ENCODE measurements at places on chromosomes 7 and 10.

DNA sequence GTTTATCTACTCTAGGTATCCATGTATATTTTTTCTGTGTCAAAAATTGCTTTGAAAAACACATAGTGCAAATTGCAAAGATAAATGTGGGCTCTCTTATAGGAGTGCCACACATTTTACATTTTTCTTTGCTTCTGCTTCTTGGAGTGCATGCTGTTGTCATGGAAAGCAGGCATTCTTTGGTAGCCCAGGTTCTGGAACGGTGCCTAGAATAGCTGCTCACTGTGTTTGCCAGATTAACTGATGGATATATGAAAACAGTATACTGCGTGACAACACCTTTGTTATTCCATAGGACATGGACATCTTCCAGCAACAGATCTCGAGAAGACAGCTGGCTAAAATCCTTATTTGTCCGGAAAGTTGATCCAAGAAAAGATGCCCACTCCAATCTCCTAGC, 13.4 kb downstream of the NIPSNAP2 start:
- DNase-seq: no peak

DNA sequence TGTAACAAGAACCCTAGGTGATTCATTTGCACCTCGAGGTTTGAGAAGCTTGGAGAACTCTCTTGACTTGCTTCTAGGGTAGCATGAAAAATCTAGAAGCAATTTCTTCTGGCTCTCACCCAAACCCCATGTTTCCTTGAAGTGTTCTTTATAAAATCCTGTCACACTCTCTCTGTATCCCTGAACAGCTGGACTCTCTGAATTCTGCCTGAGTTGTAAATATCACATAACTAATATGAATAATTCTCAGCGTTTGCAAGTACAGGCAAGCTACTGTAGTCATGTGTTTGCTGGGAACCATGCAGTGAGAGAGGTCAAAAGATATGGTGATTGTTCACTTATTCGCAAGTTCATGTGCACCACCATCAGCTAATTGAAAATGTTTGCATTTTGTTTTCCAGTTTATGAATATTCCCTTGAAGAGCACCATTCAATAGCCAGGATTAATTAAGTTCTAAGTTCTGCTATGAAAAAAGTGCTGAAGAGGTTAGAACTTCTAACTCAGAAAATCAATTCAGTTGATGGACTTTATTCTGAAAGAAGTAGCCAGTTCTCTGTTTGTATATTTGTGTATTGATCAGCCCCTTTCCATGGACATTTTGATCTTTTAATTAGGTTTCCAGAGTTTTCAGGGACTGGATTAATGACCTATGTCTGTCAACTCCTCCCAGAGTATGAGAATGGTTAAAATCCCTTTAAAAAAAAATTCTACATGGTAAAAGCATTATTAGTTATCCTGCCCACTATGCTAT, 243.0 kb downstream of the PLXDC2 start:
- no peak for DNase-seq

GRCh38 chr7:28067171-28067570, 113.4 kb downstream of the JAZF1 start:
- no peak for DNase-seq

- no peak for DNase-seq
Measured at GRCh38 chr10:21530641-21531040, 3.4 kb upstream of the MLLT10 start.

DNA sequence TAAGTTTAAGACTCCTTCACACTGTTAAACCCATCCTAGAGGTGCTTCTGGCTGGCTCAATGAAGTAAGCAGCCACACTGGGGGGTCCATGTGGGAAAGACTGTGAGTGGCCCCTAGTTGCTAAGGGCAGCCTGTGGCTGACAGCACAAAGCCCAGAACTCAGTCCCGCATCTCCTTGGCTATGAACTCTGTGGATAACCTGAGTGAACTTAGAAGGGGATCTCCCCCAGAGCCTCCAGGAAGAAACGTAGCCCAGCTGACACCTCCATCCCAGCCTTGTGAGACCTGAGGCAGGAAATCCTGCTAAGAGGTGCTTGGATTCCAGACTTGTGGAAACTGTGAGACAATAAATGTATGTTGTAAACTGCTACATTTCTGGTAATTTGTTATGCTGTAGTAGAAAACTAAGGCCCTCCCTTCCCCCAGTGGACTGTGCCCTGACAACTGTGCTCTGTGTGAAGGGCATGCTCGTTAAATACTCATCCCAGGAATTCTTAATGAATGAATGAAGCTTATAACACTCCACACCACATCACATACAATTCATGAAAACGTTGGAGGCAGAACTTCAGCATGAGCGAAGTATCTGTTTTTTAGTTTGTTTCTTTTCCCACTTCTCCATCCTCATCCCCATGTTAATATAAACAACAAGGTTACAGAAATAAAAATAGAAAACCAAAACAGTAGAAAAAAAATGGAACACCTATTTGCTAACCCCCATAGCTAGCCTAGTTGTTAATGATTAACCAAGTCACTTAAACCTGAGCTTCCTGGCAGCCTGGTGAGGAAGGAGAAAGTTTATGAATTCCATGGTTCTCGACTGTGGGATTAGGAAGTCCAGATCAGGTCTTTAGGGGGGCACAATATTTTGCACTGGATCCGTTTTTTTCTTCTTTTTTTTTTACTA, 36.8 kb upstream of the AOAH start:
- no peak for DNase-seq

GRCh38 chr7:33706771-33707200, 198.6 kb upstream of the BMPER start:
- no peak for DNase-seq

DNA sequence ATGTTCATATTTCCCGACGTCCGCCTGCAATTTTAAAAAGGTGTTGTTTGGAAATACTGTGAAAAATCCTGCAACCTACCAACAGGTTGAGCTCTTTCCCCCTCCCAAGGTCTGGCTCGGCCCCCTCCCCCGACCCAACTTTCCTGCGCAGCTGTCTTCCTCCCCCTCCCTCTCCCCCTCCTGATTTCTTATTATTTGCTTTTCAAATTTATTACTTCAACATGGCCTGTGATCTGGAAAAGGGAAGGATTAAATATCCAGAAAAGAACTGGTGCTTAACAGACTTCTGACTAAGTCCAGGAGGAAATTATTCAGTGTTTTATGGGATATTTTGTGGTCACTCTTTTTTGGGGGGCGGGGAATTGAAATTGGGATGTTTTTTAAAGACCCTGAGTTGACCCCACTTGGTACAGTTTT, 2.4 kb downstream of the ARID5B start:
- DNase-seq: no peak

DNA sequence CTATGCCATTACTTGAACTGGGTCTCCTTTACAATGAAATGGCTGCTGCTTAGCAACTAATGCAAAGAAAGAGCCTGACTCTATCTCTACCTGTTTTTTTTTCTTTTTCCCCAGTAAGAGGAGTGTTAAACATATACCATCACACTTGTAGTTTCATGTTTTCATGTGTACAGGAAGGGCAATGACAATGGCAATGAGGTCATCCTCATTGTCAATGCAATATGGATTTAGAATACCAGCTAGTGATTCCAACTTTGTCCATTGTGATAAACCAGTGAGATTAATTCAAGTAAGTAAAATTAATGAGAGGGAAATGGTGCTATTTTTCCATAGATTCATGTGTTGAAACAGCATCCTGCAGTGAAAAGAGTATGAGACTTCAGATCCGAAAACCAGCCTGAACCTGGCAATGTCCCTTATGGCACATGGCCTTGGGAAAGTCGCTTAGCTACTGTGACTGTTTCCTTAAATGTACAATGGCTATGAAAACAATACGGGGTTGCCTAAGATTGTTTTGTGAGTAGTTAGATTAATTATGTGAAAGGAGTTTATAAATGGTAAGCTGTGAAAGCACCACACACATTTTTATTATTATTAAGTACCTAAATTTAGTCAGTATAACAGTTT, 11.2 kb downstream of the DGKI start:
- DNase-seq: no peak

DNA sequence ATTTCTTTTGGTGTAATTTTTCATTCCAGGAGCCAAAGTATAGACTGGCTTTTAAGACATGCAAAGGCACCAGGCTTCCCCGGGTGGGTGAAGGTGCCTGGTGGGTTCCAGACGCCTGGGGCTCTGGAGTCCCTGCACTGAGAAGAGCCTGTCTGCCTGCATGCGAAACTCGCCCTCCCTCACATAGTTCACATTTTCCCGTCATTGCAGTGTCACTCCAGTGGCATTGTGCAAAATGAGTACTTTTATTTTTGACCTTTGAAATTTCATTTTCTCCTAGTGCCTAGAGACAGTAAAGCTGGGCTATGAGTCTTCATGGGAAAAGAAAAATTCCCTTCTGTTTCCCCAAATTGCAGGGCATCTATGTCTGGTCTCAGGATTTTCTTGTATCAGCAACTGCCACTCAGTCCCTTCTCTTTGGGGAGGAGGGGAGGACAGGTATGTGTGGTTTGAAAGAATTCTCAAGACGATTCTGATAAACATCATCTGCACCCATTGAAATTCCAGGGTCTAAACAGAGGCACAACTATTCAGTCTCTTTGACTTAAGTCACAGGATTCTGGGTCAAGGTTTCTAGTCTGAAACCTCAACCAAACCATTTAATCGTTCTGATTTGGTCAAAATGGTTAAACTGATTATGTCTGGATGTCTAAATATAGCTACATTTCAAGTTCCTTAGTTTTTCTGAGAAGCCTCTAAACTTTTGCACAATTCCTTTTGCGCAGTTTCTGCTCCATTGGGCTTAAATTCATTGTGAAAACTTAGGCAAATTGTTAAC, 107.8 kb downstream of the CYP26A1 start:
- no peak for DNase-seq

GRCh38 chr10:17435953-17436352, 18.4 kb downstream of the ST8SIA6 start:
- DNase-seq: no peak

- no peak for DNase-seq
Measured at GRCh38 chr7:37671876-37672275, 11.7 kb upstream of the GPR141 start.

GRCh38 chr10:4067531-4067930, 282.5 kb upstream of the KLF6 start:
- no peak for DNase-seq

DNA sequence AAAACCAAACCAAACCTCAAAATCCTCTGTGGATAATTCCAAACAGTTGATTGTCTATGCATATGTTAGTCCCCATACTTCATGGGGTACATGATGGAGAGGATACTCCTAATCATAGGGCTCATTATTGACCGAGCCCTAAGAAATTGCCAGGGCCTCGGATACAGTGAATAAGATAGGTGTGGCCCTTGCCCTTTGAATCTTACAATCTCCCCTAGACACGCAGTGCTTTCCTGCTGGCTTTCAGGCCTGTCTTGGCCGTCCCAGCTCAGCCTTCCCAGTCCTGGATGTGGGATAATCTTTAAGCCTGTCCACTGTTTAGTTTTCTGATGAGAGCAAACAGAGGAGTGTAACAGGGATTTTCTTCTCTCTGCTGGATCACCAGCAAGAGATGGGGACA, 161.8 kb downstream of the TMEM178B start:
- DNase-seq: no peak

DNA sequence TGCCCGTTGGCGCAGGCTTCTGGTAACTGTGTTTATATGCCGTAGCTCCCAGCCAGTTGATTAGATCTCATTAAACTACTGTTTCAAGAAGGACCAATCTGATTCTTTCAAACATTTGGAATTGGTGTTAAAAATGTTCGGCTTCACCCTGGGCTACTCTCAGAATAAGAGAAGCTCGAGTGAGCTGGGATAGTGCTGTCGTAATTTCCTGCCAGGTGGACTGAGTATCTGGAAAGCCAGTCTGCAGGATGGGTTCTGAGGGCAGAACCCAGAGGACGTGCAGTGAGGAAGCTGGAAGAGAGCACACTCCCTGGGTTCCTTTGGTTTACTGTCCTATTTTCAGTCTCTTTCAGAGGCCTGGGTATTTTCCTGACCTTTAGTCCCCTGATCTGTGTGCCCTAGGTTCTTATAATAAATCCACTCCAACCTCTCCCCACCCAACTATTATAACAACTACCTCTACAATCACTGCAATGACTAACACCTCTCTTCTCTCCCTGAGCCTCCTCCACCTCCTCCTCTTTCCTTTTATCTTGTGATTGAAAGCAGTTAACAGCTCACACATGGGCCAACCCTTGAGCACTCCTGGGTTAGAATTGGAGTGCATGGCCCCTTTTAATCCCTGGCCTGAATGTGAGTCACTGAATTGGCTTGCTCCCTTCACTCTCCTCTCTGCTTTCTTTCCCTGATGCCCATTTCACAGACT, 63.0 kb downstream of the AOAH start:
- DNase-seq: no peak

- DNase-seq: no peak
Measured at GRCh38 chr7:156582591-156583123, 57.9 kb upstream of the RNF32 start.

DNA sequence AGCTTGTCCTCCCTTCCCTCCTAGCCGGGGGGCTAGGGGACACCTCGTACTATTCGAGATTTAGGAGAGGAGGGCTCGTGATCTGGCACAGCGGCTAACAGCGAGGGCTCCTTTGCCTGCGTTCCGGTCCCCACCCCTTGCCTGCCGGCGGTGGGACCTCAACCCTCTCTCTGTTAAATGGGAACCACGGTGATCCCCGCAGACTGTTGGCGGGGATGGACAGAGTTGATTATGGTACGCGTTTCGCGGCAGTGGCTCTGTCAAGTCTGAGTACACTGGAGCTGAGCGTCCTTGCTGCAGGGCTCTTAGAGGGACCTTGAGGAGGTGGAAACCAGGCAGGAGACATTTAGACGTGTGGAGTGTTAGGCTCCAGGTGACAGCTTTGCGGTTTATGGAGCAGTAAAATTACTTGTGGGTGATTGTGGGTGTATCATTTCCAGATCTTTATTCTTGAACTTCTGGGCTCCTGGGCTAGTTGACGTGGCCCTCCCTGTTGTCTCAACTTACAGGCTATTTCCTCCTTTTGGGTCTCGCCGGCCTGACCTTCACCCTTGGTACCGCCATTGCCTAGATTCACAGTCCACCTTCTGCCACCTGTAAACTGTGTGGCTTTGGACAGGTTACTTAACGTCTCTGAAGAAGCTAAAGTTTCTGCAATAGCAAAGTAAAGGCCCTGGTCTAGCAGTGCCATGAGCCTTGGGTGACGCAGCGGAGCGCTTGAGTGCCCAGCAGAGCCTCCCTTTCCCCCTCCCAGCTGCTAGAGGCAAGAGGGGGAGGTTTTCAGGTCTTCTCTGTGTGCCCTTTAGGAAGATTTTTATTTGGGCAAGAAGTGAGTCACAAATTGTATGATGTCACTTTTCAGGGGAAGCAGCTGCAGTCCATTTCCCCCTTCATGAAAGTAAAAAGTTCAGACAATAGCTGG, 739 bp downstream of the CASP7 start:
- no peak for DNase-seq

GRCh38 chr10:44973323-44974081, 5.1 kb downstream of the DEPP1 start:
- no peak for DNase-seq

DNA sequence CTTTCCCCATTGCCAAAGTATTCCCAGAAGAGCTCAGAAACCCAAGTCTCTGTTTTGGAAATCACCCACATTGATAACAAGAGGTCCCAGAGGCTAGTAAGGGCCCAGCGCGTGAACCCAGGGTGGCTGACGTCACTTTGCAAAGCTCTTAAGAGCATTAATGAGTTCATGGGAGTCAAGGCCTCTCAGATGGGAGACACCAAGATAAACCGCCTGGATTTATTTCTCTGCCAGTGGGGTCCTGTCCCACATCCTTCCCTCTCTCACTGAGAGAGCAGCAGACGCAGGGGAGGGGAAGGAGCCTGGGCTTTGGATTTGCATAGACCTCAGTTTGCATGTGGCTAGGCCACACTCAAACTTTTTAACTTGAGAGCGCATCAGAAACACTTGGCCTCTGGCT, 184.8 kb upstream of the PDE1C start:
- DNase-seq: no peak

- no peak for DNase-seq
Measured at GRCh38 chr7:149774237-149775175, 1.1 kb upstream of the ZNF467 start.

- DNase-seq: no peak
Measured at GRCh38 chr10:48332166-48332870, 25.8 kb downstream of the MAPK8 start.

All from stimulated activated CD8-positive, alpha-beta memory T cell treated with anti-CD3 and anti-CD28 coated beads, Interleukin-15, amount 100 ng/mL, for 1 hour (primary cell).